ENCODE measurements at places on chromosomes 11 and 22. TPM values are rescaled to one million over a fixed set of nuclear protein-coding genes. Genes with fewer than 3 reads are reported as not detected.

The MFRP gene
- total RNA-seq = not detected

The GVQW3 gene
- total RNA-seq = 0.99 TPM

The H19 gene
- 390 TPM for total RNA-seq

The CACNA1I gene
- 0.06 TPM for total RNA-seq

The KCNK7 gene
- total RNA-seq = 0.31 TPM

The GDPD4 gene
- not detected for total RNA-seq

The YPEL4 gene
- total RNA-seq = 0.47 TPM

The RCOR2 gene
- total RNA-seq = 2.3 TPM

The OTOG gene
- total RNA-seq = not detected

The LRRC55 gene
- not detected for total RNA-seq

The AP5B1 gene
- total RNA-seq = 9.2 TPM

The TMX2 gene
- total RNA-seq = 80.3 TPM

The TLCD5 gene
- total RNA-seq = 14.1 TPM

The NCF4 gene
- total RNA-seq = 16.6 TPM

The MUC2 gene
- total RNA-seq = not detected

The BTG4 gene
- not detected for total RNA-seq

The OR10G8 gene
- not detected for total RNA-seq

The OR4D5 gene
- total RNA-seq = not detected

The OR10D3 gene
- not detected for total RNA-seq

The SAA4 gene
- total RNA-seq = not detected

The XKR3 gene
- not detected for total RNA-seq

The ASRGL1 gene
- 8.1 TPM for total RNA-seq

The MYRF gene
- total RNA-seq = 4.0 TPM

The BATF2 gene
- 1.4 TPM for total RNA-seq

The INSC gene
- 0.92 TPM for total RNA-seq

The PAMR1 gene
- total RNA-seq = 23.4 TPM

The MN1 gene
- 12.8 TPM for total RNA-seq

The TSSK2 gene
- not detected for total RNA-seq

The MPZL3 gene
- total RNA-seq = 1.0 TPM

The GRK3 gene
- total RNA-seq = 12.2 TPM

The GLYATL2 gene
- total RNA-seq = 0.34 TPM

The MACROD1 gene
- 37.9 TPM for total RNA-seq

The PVALB gene
- not detected for total RNA-seq

The KRTAP5-10 gene
- total RNA-seq = not detected

The CCDC87 gene
- 0.18 TPM for total RNA-seq

The KRTAP5-2 gene
- not detected for total RNA-seq

The PRG2 gene
- not detected for total RNA-seq

The TTLL1 gene
- total RNA-seq = 5.7 TPM

The GAB4 gene
- total RNA-seq = not detected

The KRTAP5-8 gene
- not detected for total RNA-seq

The KCNE3 gene
- 7.5 TPM for total RNA-seq

The LIPT2 gene
- 2.0 TPM for total RNA-seq

The UNC93B1 gene
- total RNA-seq = 12.5 TPM

The ANO5 gene
- total RNA-seq = 37.5 TPM

The TPBGL gene
- 0.21 TPM for total RNA-seq
